ENCODE measurements at places on chromosomes 16 and 17. TPM values are rescaled to one million over a fixed set of nuclear protein-coding genes. Genes with fewer than 3 reads are reported as not detected.

Gene CTF1
- 8.7 TPM for total RNA-seq

Gene SLC47A1
- 4.6 TPM for total RNA-seq

Gene TBC1D3C
- not detected for total RNA-seq

GRCh38 chr16:72952811-72953271, 95.1 kb downstream of the ZFHX3 start:
- no peak for DNase-seq

Gene CHRNB1
- 11.8 TPM for total RNA-seq

Gene CDH13
- total RNA-seq: 173 TPM

Gene CNTNAP4
- not detected for total RNA-seq

- no peak for DNase-seq
Measured at GRCh38 chr16:3780570-3780969, 63.2 kb upstream of the TRAP1 start.

DNA sequence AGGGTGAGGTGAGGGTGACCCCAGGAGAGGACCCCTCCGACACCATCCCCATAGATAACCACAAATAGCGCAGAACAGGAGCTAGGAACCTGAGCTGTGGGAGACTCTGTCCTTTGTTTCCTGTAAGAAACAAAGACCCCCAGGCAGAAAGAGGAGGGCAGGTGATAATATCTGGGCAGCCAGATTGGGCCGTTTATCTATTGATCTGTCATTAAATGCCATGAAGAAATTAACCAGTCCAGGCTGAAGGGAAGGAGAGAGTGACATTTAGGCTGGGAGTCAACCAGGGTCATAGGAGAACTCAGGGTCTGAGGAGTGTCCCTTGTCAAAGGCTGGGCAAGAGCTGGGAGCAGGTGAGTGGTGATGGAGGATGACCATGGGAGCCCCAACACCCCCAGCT, 157.8 kb downstream of the C16orf78 start:
- no peak for DNase-seq

Gene DCAF7
- total RNA-seq: 36.8 TPM

DNA sequence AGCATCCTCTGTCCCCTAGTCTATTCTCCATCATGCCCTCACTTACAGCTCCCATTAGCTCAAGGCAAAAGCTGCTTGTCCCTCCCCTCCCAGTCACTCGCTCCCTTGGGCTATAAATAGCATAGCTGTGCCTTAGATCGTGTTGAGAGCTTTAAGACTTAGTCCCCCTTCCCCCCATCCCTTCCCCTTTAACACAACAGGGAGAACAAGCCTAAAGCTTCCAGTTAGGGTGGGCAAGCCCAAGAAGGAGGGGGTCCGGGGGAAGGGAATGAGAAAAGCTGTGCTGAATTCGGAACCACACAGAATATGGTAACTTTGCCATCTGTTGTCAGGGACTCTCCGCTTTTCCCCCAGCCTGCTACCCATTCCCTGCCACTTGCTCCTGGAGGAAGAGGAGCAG, 4.9 kb upstream of the HIGD1B start:
- no peak for DNase-seq

GRCh38 chr17:75205037-75205792, at the start of gene NUP85:
Gene NUP85, plus strand, starts transcription at chr17:75205679. Its CDS starts 83 bp downstream, at chr17:75205762.
- DNase-seq: peak; percentile 95

DNA sequence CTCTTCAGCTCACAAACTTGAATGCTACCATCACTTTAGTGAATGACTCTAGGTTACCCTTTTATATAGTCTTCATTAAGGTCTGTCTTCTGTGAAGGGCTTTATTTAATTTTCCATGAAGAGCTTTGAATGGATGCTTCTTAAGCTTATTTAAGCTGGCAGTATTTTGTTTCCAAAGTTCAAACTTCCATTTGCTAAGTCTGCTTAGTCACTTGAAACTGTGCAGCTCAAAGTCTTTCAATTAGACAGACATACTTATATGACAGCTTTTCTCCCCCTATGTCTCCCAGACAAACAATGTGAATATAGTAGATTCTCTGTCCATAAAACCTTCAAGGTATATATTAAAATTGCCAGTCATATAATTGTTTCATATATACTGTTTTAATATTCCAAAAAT, 23.5 kb downstream of the TXNDC11 start:
- no peak for DNase-seq

Gene MYL4
- 322 TPM for total RNA-seq

- no peak for DNase-seq
Measured at GRCh38 chr17:64685705-64686104, 23.6 kb upstream of the SMURF2 start.

Gene PRR35
- total RNA-seq: not detected

DNA sequence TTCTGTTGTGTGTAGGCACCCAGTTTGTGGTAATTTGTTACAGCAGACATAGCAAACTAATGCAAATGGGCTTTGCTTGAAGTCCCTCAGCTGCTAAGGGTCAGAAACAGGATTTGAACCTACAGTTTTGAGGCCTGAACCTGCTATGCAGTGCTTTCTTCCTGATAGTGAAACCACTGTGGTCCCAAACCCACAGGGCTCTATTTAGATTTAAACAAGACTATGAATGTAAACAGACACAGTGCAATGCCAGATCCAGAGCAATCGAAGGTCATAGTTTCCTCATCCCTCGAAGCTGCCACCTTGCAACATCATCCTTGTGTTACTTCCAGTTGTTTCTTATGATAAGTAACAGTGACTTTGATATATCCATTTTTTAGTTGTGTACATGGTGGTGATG, 630.2 kb downstream of the WWOX start:
- DNase-seq: no peak

Gene AOC2
- total RNA-seq: 0.43 TPM

DNA sequence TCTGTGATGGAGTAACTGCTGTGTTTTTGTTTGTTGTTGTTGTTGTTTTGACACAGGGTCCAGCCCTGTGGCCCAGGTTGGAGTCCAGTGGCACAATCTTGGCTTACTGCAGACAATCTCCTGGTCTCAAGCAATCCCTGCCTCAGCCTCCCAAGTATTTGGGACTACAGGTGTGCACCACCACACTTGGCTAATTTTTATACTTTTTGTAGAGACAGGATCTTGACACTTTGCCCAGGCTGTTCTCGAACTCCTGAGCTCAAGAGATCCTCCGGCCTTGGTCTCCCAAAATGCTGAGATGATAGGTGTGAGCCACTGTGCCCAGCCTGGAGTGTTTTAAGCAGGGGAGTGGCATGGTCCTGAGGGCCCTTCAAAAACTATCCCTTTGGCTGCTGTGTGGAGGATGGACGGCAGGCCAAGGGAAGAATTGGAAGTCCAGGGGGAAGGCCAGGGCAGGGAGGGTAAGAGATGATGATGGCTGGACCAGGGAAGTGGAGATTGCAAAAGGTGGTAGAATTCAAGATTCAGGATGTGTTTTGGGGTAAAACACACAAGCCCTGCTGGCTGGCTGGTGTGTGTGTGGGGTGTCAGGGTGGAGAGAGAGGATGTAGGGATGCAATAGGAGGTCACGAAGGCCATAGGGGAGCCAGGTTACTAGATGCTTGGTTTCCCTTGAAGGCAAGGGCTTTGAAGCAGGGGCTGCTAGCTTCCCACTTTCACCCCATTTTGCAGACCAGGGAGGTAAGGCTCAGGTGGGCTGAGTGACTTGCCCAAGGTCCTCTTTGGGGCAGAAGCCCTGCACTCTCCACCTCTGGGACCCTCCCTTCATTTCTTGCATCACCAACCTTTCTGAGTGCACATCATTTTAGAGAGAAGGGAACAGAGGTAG, 18.8 kb upstream of the PLLP start:
- DNase-seq: no peak

- DNase-seq: no peak
Measured at GRCh38 chr17:15268461-15268860, 3.3 kb upstream of the PMP22 start.

Gene ZNF597
- total RNA-seq: 1.8 TPM

DNA sequence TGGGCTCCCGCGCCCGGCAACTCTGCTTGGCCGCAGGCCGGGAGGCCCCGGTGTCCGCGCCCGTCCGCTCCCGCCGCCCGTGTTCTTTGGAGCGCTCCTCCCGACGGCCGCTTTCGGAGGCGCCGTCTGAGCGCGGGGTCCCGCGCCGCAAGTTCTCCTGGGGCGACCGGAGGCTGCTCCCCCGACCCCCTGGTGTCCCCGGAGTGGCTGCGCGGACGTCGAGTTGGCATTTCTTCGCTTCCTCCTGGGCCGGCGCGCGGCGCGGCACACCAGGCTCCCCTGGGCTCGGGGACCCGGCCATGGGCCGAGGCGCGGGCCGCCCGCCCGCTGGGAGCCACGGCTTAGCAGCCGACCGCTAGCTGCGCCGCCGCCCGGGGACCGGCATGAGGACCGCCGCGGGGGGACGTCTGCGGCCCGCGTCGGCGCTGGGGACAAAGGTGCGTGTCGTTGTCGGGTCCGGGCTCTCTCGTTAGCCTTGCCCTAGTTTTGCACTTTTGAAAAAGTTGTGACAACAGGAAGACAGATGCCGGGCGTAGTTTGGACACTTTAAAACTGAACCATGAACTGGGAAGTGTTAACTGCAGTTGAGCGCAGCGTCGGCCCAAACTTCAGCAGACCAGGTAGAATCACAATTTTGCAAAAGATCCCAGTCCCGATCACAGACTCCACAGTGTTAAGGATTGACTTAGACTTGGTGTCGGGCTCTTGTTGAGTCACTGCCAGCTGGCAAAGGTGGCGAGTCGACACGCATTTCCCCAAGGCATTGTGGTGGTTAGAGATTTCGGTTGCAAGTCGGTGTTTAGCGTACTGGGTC, 700 bp downstream of the UBN1 start:
- DNase-seq: peak; percentile 80

DNA sequence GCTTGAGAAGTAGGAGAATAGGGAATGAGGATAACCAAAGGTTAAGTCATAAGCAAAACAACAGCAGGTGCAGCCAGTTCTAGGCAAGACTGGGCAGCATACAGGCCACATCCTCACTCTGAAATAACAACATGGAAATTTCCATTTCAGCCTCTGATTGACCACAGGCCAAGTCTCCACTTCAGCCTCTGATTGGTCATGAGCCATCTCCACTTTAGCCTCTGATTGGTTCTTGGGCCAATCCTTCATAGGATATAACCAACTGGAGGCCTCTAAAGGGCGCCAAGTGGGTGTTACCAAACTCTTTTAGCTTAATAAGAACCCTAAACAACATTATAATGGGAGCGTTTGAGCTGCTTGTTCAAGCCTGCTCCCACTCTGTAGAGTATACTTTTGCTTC, 512.0 kb downstream of the NPIPA7 start:
- no peak for DNase-seq

Gene GNG13
- not detected for total RNA-seq

GRCh38 chr17:29331708-29332085, 37.7 kb upstream of the NUFIP2 start:
- DNase-seq: no peak

GRCh38 chr17:46720408-46720807, 98.1 kb downstream of the WNT3 start:
- no peak for DNase-seq

- DNase-seq: no peak
Measured at GRCh38 chr17:74763565-74764387, 12.4 kb downstream of the NAT9 start.

DNA sequence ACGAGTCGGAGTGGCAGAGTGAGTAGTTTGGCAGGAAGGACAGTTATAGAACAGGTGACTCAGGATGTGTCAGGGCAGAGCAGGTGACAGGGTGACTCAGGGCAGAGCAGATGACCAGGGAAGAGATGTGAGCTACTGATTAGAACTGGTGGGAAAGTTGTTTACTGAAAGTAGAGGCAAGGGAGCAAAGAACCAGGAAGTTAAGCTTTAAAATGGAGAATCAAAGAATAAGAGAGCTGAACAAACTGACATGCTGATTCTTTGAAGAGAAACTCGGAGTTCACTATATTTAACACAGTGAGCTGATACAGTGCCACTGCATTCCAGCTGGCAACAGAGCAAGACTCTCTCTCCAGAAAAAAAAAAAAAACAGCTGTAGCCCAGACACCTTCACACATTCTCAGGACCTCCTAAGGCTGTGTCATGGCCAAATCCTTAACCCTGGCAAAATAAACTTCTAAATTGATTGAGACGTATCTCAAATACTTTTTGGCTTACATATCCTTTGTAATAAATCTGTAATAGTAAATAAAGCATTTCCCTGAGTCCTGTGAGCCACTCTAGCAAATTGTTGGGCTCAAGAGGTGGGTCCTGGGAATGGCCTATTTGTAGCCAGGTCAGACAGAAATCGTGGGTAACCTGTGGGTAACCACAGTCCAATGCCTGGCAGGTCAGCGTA, 12.3 kb upstream of the UBE2I start:
- no peak for DNase-seq

- DNase-seq: no peak
Measured at GRCh38 chr16:48123104-48123788, 32.5 kb downstream of the ABCC12 start.

DNA sequence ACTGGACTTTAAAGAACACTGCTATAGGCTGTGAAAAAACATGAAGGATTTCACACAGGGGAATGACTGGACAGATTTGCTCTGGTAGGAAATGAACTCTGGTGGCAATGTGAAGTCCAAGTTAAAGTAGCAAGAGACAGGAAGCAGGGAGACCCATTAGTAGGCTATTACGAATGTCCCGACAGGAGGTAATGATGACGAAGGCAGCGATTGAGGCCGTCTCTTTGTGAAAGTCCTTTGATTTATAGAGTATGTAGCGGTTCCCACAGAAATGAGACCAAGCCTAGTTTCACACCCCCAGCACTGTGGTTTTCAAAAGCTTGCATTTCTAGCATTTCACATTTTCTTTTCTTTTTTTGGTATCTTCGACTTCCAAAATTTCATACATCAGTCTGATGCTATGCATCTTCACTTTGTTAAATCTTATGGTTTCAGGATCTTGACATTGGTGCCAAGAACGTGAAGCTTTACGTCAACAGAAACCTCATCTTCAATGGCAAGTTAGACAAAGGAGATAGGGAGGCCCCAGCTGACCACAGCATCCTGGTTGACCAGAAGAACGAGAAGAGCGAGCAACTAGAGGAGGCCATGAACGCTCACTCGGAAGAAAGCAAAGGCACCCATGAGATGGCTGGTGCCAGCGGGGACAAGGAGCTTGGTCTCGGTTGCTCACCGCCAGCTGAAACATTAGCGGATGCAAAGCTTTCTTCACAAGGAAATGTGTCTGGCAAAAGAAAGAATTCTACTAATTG, 189.8 kb downstream of the KATNIP start:
- no peak for DNase-seq

DNA sequence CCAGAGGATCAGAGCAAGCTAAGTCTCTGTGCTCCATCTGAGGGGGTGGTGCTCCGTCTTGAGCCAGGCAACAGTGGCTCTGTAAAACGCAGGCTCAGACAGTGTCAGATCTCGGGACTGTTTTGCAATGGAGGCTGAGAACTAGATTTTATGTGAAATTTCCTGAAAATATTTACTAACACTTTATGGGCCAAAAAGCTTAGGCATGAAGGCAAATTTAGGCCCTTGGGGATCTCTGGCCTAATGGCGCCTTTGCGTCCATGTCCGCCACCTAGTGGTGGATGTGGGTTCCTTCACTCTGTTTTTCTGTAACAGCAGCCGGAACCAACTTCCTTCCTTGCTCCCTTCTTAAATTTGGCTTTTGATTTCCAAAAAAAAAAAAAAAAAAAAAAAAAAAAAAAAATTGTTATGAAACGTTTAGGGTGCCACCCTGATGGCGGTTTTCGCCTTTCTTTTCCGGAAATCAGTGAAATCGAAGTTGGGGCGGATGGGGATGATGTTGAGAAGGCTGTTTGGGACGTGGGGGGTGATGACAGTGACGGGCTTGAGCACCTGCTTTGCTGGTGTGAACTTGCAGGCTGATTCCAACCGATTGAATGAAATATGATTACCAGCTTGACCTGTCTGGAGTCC, 14.0 kb upstream of the ELAC2 start:
- no peak for DNase-seq
